ENCODE measurements at places on chromosomes 12 and 14.

GRCh38 chr12:81081726-81082125 is 3.8 kb downstream of the ACSS3 start:
- DNase-seq, result no peak

- no peak for DNase-seq
Observed at GRCh38 chr12:53497461-53497860, 1.8 kb downstream of the MAP3K12 start.

DNA sequence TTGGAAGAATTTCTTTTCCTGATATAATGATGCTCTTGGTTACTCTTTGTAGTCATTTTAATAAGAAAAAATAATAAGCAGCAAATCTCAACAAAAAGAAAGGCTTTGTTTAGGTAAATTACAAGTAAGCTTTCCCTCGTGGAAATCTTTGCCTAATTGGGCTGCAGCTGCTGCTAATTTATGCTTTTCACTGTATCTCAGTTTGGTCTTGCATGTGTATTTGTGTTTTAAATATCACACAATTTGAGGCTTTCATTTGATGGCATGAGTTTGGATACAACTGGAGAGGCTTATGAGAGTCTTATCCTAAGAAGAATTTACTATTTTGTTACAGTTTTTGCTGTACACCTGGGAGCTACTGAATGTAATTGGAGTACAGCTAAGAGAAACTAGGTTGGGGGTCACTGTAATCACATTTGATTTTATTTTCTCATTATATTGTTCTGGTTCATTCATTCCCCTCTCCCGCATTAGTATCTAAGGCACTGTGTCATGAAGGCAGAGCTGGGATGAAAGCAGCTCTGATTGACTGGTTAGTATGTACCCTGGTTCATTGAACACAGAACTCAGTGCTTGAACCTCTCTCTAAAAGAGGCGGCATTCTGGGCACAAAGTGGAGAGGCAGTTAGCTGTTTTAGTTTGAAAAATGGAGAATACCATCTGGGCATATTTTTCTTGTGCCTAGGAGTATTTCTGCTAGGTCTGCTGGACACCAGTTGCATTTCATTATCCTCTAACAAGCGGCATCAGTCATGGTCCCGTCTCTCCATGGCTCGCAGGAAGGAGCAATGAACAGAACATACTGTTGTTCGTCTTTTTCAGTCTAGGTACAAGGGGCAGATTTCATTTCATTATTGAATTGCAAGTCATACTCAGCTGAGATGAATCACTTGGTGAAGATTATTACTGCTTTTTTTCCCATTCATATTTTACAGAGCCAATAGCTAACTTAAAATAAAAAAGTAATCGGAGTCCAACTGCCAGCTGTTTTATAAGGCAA is 118.0 kb upstream of the TMEM260 start:
- DNase-seq, result no peak

DNA sequence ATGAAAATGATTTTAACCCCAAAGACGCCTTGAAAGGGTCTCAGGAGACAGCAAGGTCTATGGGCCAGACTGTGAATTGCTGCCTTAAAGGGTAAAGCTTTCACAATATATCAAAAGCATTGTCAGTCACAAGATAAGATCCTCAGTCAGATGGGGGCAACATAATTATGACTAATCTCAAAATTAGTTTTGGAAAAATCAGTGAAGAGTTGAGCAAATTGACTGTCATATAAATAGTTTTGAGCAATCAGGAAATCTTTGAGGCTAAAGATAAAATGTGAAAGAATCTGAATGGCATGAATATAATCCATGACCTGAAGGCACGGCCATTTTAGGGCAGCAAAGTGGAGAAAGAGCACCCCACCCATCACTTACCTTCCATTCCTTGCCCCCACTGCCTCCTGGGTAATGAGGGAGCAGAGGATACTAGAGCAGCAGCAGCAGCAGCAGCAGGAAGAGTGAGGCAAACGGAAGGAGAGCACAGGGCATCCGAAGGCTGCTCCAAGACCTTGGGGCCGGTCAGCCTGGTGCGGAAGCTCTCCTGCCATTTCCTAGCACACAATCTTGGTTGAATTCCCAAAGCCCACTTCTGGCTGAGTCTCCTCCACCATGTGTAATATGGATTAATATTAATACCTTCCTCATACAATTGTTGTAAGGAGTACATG is 7.0 kb downstream of the STON2 start:
- DNase-seq, result no peak

DNA sequence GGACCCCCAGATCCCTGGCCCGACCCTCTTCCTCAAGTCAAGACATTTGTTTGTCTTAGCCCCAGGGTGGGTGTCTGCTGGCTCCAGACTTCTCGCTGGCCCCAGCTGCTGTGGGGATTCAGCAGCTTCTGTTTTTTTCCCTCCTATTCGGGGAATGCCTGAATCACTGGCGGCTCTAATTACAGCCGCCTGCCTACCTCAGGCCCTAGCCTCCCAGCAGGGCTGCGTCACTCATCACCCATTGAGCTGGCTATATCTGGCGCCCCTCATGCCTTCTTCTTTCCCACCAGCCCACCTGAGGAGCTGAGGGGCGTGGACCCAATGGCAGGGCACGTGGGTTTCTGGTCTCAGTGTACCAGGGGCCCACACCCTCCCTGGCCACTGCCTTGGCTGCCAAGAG is 10.1 kb downstream of the KRT80 start:
- DNase-seq, result no peak

DNA sequence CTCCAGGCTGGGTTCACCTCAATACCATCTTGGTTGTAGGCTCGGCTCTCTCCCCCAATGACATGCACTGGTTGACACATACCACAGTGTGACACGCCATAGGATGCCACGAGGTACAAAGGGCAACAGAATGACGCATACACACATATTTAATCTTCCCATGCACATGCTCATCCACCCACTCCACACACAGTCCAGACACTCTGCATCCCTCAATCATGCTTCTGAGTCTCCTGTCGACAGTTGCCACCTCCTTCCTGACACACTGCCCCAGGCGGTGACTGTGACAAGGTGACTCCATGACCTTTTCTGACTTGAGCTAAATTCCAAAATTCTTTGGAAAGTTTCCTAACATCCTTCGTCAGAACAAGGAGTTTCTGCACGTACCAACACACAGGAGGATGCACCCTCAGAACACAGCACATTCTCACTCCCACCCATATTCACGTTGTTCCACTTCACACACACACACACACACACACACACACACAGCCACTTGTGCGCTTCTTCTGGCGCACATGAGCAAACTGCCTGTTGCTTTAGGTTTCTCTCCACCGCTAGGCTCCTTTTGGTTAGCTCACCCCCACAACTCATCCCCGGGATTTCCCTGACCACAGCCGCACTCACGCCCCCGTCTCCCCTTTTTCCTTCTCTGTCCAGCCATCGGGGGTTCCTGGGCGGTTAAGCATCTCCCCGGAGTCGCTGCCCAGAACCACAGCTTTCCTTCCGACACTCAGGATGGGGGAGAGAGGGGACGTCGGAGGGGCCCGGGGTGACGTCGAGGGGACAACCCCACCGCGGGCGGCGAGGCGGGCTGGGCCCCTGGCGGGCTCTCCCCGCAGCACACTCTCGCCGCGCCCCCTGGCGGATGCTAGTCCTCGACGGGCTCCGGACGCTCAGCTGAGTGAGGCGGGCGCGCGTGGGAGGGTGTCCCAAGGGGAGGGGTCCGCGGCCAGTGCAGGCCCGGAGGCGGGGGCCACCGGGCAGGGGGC is 536 bp upstream of the WNT1 start:
- DNase-seq, result peak; percentile 86

DNA sequence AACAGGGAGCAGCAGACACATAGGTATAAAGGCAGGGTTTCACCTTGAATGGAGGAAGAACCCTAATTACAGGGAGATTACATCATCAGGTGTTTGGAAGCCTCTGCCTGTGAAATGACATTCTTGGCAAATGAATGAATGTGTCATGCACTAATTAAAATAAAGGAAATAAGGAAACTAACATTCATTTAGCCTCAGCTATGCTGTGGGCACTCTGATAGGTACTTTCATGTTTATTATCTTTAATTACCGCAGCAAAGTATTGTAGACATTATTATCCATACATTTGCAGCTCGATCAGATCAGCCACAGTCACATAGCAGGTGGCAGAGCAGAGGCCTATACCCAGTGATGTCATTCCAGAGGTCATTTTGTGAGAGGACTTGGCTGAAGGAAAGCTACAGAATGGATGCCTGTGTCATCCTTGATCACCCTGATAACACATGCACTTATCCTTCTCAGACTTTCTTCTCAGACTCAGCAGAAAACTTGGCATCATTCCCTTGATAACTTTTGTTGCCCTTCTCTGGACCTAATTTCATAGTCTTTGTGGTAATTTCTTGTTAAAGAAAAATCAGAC is 18.4 kb downstream of the ZNF664 start:
- no peak for DNase-seq

GRCh38 chr12:110345963-110346362 is 57.5 kb downstream of the ANAPC7 start:
- DNase-seq, result no peak

GRCh38 chr14:102945346-102946130 is 23.1 kb downstream of the AMN start:
- no peak for DNase-seq

DNA sequence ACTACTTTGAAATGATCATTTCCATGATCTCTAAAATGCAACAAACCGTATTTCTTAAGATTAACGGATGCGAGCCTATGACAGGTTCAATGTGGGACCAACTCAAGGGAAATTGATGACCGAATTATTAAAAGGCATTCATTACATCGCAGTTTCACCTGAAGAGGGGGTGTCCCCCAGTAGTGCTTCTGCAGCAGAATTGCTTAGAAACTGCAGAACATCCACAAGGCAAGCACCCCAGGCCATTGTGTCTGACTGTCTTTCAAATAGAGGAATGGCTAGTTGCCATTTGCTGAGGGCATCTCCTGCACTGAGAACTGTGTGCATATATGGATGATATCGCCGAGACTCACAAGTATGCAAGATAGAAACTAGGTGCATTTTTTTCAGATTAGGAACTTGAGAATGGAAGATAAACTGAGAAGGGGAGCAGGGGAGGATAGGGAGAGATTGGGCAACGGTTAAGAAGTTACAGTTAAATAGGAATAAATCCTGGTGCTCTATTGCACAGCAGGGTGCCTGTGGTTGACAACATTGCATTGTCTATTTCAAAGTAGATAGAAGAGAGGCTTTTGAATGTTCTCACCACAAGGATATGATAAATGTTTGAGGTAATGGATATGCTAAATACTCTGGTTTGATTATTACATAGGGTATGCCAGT is 234.3 kb upstream of the PLEKHG7 start:
- no peak for DNase-seq

DNA sequence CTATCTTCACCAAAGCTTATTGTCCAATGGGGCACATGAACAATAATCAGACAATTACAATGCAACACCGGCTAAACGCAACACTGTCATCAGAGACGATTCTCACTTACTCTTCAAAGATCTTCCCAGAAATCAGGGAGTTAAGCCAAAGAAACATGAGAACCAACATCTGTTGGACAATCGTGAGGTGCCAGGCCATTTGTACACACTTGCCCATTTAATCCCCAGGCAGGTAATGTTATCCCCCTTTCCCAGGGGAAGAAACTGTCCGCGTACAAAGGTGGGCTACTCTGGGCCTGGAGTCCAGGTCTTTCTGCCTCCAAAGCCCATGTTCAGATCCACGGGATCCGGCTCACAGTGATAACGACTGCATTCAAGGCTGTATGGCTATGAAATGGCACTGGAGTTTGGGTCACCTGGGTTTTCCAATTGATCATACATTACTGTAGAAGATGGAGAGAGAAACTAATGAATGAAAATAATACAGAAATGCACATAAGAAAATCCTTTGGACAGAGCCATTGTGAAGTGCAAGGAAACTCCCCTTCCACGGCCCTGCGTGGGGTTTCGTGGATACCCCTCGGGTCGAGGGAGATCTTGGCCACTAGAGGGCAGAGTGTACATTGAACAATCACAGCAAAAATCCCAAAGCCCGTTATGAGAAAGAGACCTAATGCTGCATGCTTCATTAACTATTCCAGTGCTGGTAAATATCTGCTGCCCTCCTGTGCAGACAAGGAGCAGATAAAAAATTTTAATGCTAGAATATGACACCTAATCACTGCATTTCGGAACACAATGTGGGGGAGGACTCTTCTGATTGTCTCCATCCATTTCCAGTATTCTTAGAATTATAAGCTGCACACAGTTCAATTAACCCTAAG is 111.4 kb downstream of the EGLN3 start:
- peak; percentile 32 for DNase-seq

DNA sequence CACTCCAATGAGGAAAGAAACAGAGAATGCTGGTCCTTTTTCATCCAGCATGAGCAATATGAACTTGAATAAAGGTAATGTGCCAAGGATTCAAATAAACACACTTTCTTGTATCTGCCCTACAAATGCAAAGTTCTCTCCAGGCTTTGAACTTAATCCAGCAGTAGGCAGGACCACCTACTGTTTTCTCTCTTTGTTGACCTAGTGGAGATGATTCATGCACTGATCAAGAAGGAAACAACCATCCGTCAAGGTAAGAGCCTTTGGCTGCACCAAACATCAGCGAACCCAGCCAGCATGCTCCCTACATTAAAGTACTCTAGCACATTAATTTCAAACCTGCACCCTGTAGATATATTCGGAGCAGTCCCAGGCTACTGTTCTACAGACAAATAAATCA is 489.3 kb downstream of the GALC start:
- DNase-seq, result no peak

DNA sequence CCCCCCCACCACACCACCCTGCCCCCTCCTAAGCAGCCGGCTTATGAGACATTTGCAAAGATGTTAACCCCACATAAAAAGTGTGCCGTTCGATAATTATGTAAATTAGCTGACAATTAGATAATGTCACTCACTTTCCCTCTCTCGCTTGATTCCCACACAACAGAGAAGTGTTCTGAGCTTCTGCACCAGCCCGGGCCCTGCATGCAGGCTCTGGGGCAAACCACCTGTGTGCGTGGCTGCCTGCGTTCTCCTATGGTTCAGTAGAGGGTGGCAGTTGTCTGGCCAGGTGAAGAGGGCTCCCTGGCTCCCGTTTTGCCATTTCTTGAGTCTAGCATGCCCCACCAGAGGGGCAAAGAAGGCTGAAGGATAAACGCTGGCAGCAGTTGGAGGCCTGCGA is 68.0 kb downstream of the NRXN3 start:
- no peak for DNase-seq

DNA sequence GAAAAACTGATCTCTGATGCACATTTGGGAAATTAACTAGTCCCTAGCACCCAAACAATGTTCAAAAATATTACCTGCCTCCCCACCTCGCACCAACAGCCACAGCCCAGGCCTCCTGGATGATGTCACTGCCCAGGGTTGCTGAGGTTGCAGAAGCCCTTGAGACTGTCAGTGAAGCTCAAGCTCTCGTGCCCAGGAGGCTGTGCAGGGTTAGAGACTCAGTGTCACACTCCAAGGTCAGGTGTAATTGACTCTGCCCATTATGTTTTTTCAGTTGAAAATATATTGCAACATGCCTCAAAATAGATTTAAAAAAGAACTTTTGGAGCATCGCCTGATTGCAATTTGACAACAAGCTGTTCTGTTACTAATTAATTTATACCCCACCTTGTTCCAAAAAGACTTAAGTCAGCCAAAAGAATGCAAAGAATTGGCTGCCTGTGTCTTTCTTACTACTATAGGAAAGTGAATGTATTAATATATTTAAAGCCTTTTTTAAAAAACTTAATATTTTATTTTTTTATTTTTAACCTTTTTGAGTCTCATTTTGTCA is 72.3 kb downstream of the CMAS start:
- no peak for DNase-seq

- DNase-seq, result no peak
Observed at GRCh38 chr14:28142400-28143015, 624.1 kb upstream of the FOXG1 start.

Measured in HuH-7 (cell line).